ENCODE measurements at places on chromosomes 1 and 21.

GRCh38 chr1:33297911-33298622, 22.8 kb downstream of the A3GALT2 start:
- DNase-seq = no peak

GRCh38 chr1:91750398-91750996, 135.5 kb downstream of the TGFBR3 start:
- DNase-seq = no peak

GRCh38 chr21:18334066-18334465, 69.5 kb downstream of the TMPRSS15 start:
- DNase-seq = no peak

DNA sequence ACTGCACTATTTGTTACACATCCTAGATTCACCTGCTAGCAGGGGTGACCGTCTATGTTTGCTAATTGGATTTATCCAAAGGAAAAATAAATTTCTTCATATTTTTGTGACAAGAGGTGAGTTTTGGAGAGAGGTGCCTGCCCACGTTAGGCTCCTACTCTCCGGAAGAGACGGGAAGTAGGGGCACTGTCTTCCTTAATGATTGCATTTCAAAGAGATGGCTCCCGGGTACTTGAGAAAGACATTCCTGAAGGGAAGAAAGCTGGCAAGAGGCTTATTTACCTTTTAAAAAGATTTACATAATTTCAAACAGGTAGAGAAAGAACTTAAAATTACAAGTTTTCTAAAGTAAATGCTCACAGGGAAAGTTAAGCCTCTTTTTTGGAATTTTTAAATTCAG, 18.7 kb upstream of the IL19 start:
- no peak for DNase-seq

DNA sequence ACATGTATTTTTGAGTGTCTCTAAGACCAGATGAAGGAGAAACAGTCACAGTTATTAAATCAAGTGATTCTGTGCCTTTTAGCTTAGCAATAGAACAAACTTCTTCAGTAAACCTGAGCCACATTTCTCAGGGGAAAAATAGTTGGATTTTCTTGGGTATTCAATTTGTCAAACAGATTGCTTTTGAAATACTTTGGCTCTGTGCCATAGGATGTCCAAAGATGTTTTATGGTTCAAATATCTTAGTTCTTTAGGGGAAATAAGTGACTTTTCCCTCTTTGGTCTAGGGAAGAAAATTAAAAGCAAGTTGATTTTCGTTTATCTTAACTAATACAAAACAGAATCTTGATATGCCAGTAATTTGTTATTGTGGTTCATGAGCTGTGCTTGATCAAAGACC, 125.9 kb downstream of the ATP5PO start:
- DNase-seq = no peak

DNA sequence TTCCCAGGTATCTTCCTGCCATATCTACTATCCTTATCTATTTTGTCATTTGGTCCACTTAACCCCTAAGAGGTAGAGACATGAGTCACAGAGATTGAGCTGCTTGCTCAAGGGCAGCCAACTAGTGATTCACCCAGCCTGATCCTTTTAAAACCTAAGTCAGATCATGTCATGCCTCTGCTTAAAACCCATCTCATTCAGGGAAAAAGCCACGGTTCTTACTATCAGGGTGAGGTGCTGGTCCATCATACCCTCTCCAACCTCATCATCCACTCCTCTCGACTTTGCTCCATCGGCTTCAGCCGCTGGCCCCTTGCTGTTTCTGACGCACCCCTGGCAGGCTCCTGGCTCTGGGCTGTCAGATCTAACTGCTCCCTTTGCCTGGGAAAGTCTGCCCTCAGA, 14.4 kb upstream of the PPP1R15B start:
- no peak for DNase-seq

DNA sequence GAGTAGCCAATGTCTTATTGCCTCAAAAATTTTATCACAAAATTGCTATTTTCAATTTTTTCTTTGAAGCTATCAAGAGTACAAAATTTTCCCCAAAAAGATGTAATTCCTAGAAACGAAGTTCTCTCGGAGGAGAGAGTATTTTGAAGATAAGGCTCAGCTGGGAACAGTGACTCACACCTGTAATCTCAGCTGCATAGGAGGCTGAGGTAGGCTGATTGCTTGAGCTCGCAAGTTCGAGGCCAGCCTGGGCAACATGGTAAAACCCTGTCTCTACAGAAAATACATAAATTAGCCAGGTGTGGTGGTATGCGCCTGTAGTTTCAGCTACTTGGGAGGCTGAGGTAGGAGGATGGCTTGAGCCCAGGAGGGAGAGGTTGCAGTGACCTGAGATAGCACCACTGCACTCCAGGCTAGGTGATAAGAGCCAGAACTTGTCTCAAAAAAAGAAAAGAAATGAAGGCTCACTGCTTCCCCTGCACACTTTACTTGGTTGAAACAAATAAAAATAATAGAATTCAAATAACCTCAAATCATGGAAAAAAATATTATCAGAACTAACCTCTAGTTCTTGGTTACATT, 22.2 kb downstream of the TUT4 start:
- no peak for DNase-seq

DNA sequence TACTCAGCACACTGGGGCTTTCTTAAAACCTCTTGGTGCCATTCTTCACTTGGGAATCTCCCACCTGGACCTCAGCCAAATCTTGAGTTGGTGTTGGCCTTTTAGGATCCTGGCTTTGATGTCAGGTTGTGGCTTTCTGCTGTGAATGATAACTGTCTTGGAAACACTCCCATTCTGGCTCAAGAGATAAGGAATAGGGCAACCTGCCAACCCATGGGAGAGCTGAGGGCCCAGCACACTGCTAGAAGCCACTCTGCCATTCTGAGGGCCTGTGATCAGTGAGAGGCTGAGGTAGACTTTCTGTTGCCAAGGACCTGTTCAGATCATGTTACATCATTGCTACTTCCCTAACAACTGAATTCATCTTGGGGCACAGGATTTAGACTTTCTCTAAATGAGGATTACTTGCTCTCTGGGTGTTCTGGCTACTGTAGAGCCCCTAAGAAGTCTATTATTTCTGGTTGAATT, 45.8 kb downstream of the TTC39A start:
- DNase-seq = no peak

Measured in activated CD8-positive, alpha-beta memory T cell treated with anti-CD3 and anti-CD28 coated beads, Interleukin-2, amount 50 U/mL, for 4 hours (primary cell).